DMS153 (cell line): ENCODE measurements at places on chromosomes 11 and 22.

GRCh38 chr22:45832180-45832579, 144.8 kb downstream of the WNT7B start:
- DNase-seq = no peak

DNA sequence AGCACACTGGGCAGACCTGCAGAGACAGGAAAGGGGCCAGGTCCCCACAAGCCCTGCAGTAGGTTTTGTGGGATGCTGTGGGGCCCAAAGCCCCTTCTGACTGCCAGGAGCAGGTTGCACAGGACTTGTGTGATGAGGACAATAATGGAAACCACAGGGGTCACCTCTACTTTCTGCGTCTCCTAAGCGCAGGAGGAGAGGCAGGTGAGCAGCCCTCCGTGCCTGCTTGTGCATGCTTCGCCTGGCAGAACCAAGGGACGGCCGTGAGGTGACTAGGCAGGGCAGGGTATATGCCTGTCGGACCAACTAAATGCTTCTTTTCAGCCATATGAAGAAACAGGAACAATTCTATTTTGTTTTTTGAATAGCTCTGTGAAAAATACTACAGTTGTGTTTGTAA, 77.9 kb upstream of the PITPNB start:
- DNase-seq = no peak

GRCh38 chr22:22803285-22803853, 84.2 kb upstream of the IGLL5 start:
- DNase-seq = no peak

DNA sequence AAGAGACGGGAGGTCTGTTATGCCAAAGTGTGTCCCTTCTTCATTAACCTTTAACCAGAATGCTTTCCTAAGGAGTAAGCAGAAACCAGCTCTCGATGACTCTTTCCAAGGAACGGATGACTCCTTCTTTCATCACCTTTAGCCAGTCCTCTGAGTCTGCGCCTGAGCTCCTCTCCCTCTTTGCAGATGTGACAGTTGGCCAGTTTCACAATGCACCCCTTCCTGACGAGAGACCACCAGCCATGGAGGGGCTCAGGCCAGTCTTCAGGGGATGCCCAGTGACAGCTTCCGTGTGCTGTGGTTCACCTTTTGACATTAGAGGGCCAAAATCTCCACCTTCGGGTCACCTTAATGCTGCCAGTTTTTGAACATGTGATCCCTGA, 826.1 kb downstream of the TBC1D22A start:
- no peak for DNase-seq

DNA sequence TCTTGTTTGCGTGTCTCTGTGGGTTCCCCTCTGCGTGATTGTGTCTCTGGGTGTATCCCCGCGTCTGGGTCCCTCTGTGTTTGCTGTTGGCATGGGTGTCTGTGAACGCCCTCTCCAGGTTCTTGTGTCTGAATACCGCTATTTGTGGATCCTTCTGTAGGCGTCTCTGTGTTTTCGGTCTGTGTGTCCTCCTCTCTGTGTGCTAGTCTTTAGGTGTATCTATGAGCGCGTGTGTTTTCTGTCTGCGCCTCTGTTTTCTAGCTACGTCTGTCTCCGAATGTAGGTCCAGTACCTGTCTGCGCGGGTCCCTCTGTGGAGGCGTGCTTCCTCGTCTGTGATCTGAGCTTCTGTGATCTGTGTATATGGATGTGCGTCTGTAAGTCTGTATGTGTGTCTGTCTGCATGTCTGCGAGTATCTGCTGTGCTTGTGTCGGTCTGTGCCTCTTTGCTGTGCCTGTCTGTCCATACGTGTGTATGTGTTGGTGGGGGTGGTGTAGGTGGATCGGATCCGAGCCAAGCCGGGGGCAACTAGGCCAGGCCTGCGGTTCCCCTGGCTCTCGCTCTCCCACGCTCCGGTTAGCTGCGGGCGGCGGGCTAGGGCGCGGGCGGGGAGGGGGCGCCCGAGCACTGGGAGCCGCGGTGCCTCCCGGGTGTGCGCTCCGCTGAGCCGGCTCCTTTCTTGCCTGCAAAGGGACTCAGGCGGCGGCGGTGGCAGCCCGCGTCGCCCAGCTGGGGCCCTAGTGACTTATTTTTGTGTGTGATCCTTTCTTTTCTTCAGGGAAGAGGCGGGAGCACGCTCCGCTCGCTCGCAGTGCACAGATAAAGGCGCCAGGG, 105.3 kb upstream of the E2F8 start:
- DNase-seq = no peak

DNA sequence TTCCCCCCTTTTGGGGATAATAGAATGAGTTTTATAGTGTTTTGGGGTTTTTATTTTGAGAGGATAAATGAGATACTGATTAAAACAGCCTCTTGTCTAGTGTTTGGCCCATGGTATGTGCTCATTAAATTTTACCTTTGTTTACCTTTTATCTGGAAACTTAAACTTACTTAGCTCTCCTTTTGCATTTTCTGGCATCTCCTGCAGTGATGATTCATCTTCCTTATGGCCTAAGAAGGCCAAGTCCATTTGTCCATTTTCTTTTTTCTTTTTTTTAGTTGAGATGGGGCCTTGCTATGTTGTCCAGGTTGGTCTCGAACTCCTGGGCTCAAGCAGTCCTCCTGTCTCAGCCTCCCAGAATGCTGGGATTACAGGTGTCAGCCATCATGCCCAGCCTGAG, 156.3 kb downstream of the COMMD9 start:
- DNase-seq = no peak

DNA sequence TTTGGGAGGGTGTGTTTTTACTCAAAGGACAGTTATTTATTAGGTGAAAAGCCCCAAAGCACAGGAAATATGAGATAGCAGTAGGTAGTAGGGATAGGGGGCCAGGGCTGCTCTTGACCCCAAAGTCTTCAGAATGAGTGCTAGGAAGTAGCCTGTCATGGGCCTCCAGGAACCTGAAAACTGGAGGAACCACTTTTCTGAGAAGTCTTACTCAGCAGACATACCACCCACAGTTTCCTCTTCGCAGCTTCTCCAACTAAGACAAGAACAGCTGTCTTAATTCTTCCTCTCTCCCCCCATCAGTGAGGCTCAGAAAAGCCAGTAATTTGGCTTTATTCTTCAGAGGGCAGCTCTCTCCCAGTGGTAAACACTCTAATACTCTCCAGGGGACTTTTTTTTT, 84.0 kb upstream of the CTSC start:
- DNase-seq = no peak

DNA sequence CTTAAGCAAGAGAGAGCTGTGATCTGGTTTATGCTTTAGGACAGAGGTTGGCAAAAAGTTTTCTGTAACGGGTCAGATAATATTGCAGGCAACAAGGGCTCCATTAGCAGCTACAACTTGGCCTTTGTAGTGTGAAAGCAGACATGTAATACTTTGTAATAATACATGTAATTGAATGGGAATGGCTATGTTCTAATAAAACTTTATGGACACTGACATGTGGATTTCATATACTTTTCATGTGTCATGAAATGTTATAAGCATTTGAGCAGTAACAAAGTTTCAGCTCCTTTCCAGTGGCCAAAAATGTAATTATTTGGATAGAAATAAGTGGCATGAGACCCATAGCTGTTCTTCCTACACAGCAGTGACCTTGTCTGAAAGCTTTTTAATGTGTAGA, 3.1 kb downstream of the DYNC2H1 start:
- no peak for DNase-seq

DNA sequence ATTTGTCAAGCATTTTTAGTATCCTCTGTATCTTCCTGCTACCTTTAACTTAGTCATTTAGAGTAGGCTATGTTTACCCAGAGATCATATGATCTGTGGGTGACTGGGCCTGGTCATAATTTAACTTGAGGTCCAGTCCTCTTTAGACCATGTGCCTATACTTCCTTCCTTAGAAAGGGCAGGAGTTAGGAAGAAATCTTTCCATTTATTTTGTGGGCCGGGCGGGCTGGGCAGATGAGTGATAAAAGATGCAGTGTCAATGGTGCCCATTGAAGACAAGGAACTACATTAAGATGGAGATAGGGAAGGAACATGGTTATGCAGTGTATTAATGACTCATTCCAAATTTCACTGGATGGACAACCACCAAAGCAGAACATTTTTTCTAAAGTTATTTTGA, 30.9 kb upstream of the PDE3B start:
- DNase-seq = no peak

GRCh38 chr22:25405841-25406509, 158.5 kb upstream of the GRK3 start:
- DNase-seq = no peak

- DNase-seq = no peak
Observed at GRCh38 chr11:66124564-66124963, 54.5 kb downstream of the PACS1 start.

GRCh38 chr11:24963852-24964251, 467.0 kb downstream of the LUZP2 start:
- no peak for DNase-seq

- no peak for DNase-seq
Observed at GRCh38 chr11:33652930-33653329, 47.7 kb downstream of the C11orf91 start.

GRCh38 chr22:29263791-29264276, 3.9 kb downstream of the RHBDD3 start:
- no peak for DNase-seq

DNA sequence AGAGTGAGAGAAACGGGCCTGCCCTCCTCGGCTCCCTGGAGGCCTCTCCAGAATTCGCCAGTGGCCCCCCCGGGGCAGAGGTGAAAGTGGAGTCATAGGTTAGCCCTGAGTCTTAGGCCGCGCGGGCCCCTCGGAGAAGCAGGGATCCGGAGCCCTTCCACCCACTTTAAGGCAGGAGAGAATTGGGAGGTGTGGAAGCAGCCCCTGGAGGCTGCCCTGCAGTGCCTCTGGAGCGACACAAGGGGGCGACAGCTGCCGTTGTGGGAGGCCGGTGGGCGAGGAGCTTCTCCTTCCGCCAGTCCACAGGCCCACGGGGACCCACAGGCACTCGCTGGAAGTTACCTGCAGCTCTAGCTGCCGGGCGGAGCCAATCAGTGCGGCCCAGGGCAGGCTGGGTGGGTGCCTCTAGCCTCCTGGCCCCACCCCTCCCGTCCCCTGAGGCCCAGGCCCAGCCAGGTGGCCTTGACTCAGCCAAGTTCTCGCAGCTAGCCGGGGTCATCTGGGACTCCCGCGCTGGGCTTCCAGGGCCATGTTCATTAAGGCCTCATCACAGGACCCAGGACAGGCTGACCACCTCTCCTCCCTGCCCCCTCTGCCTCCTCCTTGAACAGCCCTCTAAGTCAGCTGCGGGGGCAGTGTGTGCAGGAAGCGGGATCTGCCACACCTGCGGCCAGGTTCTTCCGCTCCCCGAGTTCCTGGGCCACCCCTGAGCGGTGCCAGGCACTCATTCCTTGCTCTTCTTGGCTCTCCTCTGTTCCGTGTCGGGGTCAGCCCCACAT, 5.0 kb downstream of the DGKZ start:
- no peak for DNase-seq

GRCh38 chr11:134862105-134862502, 450.1 kb upstream of the B3GAT1 start:
- DNase-seq = no peak

DNA sequence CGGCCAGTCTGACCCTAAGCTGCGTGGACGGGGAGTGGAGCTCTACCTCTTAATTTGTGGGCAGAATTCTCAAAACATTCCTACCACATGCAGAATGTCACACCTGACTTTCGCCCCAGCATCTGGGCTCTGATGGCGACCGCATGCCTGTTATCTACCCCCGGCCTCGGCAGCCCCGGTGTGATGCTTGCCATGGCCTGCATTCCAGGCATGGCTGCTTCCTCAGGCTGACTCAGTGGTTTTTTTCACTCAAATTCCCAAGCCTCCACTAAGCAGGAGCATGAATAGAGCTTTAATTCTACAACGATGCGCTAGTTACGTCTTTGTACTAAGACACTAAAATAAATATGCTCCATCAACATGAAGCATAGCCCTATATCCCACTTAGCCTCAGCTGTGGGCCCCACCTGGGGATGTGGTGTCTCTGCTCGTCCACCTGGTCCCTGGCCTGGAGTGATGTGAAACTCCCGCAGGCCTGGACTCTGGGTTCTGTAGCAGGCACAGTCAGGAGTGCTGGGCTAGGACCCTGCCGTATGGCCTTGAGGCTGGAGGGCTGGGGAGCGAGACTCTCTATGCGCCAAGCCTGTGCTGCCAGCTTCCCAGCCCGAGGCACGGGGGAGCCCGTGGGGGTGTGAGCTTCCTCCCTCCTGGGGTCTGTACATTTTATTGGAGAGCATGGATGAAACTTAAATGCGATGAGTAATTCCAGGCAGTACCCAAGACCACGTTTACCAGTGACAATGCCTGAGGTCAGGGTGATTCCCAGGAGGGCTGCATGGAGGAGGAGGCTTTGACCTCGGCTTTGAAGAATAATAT, 153.2 kb downstream of the CTTN start:
- DNase-seq = no peak

DNA sequence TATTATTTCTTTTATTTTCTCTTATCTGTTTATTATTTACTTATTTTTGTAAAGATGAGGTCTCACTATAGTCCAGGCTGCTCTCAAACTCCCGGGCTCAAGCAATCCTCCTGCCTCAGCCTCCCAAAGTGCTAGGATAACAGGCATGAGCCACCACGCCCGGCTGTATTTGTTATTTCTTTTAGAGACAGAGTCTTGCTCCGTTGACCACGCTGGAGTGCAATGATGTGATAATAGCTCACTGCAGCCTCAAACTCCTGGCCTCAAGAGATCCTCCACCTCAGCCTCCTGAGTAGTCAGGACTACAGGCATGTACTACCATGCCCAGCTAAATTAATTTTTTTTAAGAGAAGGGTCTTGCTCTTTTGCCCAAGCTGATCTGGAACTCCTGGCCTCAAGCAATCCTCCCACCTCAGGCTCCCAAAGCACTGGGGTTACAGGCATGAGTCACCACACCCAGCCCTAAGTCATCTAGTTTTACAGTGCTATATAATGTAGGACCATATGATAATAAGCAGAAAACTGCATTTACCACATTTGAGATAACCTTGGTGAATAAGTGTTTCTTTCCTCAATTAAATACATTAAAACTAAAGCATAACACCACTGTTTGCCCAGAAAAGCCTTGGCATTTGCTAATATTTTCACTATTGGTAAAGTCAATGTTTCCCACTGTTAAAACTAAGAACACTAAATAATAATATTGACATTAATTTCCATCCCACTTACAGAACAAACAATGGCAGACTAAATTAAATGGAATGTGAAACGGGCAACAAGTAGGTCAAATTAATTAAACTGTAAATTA, 127.5 kb downstream of the SIK3 start:
- DNase-seq = no peak

- no peak for DNase-seq
Observed at GRCh38 chr11:76561245-76561644, 109.3 kb downstream of the LRRC32 start.

GRCh38 chr22:38707346-38707745, 1.6 kb downstream of the GTPBP1 start:
- DNase-seq = no peak

GRCh38 chr11:44834846-44835245, 108.1 kb downstream of the TSPAN18 start:
- no peak for DNase-seq

- DNase-seq = no peak
Observed at GRCh38 chr11:15227011-15227410, 112.3 kb downstream of the INSC start.
